Muscle of leg (tissue), 16 donors: ENCODE measurements at places on chromosomes 5 and 9.
A peak's percentile ranks its signal among the peaks of the same experiment; 100 is the strongest.

GRCh38 chr5:76290321-76290757 lies 112.7 kb upstream of the IQGAP2 start:
- no peak for DNase-seq

DNA sequence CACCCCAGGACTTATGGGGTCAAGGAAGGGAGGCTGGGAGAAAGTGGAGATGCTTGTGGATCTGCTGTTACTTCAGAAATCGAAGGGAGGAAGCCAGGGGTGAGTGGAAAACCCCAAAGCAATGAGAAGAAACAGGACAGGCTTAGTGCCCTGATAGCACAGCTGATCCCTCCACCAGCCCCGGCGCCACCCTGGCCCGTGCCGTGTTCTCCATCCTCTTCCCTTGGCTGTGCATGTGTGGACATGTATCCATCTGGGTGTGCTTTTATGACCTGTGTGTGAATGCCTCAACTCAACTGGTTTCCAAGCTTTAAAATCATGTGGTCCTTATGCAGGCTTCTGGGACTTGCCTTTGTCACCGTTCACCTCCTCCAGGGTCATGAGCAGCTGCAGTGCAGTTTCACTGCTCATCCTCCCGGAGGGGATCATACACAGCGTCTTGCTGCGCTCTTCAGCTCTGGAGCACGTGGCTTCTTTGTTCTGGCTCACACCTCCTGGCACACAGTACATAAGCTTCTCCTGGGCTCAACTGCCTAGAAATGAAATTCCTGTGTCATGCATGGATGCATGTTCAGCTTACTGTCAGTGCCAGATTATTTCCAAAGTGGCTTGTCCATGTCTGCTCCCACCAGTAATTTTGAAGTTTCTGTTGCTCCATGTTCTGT lies 58.2 kb downstream of the IPPK start:
- DNase-seq: peak; percentile 94

DNA sequence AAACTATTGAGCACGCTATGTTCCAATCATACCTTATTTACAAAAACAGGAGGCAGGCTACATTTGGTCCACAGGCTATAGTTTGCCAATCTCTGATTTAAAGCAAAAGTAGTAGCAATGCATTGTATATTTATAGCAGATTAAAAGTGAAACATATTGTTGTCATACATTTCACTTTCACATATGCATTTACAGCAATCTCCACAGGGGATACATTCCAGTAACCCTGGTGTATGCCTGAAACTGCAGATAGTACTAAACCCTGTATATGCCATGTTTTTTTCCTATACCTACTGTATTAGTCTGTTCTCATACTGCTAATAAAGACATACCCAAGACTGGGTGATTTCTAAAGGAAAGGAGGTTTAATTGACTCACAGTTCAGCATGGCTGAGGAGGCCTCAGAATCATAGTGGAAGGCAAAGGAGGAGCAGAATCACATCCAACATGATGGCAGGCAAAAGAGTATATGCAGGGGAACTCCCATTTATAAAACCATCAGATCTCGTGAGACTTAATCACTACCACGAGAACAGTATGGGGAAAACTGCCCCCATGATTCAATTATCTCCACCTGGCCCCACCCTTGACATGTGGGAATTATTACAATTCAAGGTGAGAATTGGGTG lies 5.9 kb upstream of the CSF1R start:
- DNase-seq: no peak

DNA sequence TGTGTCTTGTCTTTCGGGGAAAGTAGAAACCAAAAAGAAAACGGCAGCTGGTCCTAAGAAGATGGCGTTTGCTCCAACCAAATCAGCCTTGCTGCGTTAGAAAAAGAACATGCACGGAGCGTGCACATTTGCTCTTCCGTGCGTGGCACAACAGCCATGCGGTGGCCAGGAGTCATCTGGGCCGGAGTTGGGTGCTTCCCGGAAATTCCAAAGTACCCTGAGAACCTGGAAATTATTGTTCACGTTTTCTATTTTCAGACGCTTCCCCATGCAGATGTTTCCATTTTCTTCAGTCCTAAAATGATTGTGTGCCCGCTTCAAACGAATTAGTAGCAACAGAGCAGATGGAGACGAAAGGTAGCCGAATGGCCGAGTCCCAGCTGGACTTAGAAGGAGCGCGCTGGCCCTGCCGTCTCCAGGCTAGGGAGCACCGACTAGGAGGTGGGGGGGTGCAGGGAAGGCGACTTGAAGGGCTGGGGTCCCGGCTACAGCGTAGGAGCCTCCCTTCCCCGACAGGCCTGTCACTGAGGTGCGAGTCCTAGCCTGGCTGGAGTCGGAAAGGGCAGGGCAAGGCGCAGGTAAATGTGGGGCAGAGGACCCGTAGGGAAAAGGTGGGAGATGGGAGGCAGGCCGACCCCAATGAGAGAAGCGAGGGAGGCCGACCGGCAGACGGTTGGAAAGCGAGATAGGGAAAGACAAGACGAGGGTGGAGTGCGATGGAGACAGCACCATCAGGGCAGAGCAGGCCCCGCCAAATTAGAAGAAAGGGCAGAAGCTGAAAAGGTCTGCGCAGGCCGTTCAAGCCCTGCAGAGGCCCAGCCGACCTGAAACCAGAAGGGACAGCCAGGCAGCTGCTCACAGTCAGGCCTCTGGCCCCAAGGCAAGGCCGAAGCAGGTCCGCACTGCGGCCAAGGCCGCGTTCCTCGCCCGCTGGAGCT lies 1.4 kb downstream of the BARX1 start:
- no peak for DNase-seq

DNA sequence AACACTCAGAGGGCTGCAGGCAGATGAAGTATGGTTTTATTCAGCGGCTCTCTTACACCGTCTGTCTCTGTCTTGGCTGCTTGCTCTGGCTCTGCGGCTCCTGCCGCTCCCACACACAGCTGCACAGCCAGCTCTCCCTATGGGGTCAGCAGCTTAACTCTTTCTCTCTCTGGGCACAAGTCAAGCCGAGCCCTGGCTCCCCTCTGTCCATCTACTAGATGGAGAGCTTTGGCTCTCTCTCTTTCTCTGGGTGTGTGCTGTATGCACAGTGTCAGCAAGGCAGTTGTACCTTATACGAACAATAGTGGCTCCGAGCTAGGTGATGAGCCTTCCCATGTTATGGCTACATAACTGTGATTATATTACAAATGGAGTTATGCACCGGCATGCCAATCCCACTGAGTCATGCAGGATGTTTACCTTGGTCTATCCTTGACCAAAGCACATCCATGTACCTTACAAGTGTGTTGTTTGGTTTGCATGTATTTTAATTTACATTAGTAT lies 19.3 kb upstream of the PPP2CA start:
- DNase-seq: peak; percentile 90

GRCh38 chr5:115392611-115393010 lies 96.2 kb upstream of the CCDC112 start:
- DNase-seq: no peak

DNA sequence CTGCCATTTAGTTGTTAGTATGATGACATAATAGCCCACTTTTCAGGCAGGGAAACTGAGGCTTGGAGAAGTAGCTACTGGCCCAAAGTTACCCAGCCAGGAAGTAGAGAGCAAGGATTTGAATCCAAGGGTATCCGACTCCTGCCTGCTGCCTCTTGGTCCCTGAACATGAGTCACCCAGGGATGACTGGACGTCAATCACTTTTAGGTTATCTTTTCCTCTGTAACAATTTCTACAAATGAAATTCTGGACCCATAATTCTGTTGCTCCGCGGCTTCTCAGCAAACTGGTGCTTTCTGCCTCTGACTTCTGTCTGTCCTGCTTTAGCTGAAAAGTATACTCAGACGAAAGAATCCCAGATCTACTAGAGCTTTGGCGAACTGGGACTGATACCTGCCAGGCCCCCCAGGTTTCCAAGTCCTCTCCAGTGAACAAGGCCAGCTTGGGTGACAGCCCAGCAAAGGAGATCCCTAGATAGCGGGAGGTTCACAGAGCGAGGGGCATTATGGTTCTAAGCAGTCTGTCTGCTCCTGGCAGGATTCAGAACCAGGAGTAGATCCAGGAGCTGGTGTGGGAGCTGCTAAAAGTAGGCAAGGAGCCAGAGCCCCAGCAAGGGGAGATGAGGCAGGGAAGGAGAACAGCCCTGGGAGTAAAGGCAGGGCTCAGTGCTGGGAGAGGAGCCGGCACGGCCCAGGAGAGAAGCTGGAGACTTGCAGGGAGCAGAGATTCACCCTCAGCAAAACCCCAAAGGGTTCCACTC lies 20.6 kb downstream of the OLFML2A start:
- peak; percentile 72 for DNase-seq

- no peak for DNase-seq
Observed at GRCh38 chr5:105413406-105413990, 1850.9 kb upstream of the NUDT12 start.

GRCh38 chr9:106800701-106801270 lies 62.2 kb upstream of the ZNF462 start:
- DNase-seq: peak; percentile 76

GRCh38 chr9:108012886-108013665 lies 523.5 kb upstream of the KLF4 start:
- DNase-seq: no peak

DNA sequence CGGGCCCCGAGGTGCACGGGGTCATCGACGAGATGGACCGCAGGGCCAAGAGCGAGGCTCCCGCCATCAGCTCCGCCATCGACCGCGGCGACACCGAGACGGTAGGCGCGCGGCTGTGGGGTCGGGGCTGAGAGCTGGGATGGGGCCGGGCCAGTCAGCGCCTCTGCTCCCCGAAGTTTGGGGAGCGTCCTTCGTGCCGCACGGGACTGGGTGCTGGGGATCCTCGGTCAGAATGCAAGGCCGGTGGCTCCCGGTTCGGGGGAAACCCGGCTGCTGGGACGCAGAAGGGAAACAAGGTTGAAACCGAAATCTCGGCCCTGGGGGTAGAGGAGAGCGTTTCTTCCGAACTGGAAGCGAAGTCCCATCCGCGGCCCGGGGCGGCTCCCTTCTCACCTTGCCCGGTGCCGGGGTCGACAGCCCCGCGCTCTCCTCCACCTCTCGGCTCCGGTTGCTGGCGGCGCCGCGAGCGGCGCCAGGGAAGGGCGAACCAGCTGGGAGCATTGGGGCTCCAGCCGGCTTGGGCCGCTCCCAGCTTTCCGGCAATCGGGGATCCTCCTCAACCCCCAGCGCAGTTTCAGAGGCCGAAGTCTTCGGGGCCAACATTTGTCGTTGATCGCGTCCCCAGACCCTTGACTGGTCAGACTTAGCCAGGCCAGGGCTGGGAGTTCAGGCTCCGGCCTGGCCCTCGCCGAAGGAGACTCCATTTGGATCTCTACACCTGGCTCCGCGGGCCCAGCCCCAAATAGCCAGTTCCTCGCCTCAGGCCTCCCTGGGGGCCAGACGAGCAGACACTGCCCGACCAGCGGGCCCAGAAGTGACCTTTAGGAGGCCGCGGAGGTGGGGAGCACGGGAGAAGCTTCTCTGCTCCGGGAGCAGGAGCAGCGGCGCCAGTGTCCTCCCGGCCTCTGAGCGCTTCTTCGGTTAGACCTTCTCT lies 1.1 kb downstream of the LHX2 start:
- no peak for DNase-seq

DNA sequence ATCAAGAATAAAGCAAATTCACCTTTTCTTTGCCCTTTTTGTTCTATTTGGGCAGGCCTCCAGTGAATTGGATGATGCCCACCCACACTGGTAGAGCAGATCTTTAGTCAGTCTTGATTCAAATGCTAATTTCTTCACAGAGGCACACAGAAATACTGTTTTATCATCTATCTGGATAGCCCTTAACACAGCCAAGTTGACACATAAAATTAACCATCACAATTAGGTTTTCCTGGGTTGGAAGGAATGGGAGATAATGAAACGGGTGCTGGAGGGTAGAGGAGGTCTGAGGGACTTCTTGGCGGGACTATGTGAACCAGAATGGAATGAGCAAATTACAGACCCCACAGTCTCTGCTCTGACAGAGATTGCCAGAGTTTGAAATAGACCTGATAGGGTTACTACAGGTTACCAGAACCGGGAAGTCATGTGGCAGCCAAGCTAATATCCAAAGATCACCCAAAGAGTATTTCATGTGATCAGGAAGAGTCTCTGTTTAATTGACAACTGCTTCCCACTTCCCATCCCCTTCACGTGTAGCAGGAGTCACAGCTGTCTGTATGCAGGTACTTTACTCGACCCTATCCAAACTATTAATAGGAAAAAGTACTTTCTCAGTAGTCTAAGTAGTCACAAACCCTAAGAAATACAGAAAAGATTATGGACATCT lies 20.0 kb upstream of the TMEM161B start:
- no peak for DNase-seq

DNA sequence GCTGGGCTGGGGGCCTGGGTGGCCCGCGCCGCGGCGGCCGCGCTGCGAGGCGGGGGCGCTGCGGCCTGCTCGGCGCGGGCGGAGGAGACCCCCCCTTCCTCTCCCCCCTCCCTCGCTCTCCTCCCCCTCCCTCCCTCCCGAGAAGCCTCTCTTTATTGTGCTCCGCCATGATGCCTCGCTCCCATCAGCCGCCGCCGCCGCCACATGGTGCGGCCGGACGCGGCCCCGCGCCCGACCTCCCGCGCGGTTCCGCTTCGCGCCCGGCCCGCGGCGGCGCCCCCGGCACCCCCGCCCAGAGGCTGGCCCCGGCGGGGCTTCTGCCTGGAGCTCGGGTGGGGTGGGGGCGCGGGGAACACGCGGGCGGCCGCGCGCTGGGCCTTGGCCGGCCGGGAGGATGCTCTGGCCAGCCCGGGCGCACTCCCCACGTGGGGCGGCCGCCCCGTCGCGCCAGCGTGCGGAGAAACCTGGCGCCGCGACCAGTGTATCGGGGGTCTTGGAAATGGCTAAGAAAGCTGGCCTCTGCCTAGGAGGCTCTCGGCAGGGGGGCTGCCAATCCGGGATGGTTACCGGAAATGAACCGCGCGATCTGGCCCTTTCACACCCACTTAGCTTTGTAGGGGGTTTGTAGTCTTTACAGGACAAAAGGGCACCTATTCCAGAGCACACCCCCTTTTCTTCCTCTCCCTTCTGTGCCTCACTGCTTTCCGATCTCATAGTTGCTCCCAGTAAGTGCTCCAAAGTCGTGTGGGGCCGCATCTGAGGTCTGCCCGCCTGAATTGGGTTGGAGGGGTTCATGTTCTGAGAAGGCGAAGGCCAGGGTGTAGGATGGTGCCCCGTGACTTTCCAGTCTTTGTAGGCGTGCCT lies 1.0 kb downstream of the SET start:
- DNase-seq: peak; percentile 81

DNA sequence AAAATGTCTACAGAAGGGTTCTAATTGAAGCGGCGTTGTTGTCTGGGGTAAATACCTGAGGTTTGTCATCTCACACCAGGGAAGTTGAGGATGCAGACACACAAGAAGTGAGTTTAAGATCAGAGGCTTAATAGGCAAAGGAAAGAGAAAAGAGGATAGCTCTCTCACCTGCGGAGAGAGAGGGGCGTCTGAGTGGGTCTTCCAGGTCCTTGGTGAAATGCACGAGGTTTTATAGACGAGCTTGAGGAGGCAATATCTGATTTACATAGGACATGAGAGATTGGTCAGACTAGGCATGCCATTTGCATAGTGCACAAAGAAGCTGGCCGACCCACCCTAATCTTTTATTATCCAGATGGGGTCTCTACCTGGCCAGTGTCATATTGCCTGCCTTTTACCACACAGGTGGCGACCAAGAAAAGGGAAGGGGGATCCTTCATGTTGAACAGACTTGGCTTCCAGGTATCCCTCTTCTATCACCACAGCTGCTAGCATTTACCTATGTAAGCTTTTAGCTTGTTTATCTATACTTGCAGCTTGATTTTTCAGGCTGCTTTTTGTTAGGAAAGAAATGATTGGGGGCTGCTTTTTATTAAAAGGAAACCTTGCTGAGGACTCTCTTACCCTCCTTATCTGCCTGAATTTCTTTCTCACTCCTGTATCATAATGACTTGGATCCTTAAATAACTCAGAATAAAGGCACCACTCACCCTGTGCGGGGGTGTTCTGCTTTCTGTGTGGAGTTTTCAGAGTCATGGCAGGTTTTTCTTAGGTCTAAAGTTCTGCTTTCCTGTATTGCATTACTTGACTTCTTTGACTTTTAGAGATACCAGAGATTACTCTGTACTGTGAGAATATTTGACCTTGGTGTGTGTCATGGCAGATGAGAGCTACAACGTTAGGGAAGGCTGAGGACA lies 9.4 kb upstream of the GLT6D1 start:
- no peak for DNase-seq
